ENCODE measurements at places on chromosomes 7 and 10.

GRCh38 chr7:158710651-158711102 is 6.1 kb upstream of the NCAPG2 start:
- DNase-seq: no peak

DNA sequence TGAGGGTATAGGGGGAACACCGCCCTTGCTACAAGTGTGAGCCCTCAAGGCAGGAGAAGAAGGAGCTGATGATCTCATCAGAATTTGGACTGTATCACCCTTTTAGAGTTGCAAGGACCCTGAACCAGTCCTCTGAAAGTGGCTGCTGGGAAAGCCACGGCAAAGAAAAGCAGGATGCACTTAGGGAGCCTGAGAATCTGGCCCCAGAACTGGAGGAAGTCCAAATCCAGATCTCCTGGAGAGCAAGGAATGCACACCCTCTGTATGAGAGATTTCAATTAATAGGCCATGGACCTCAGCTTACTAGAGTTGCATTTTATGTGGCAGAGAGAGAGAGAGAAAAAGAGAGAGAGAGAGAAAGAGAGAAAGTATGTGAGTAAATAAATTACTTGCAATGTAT is 662.9 kb downstream of the CCSER2 start:
- DNase-seq: no peak

DNA sequence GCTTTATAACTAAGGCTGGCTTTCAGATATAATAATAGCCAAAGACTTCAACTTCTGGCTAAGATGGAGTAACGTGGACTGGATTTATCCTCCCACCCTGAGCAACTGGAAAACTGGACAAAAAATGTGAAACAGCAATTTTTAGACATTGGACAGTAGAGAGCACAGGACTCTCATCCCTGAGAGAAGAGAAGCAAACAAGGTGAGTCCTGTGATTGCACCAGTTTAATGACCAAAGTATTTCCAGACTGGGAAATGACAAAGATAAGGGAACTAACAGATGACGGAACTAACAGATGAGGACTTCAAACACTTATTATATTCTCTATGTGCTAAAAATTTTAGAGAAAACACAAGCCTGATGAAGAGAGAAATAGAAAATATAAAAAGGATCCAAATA is 175.7 kb upstream of the SLC25A13 start:
- no peak for DNase-seq

DNA sequence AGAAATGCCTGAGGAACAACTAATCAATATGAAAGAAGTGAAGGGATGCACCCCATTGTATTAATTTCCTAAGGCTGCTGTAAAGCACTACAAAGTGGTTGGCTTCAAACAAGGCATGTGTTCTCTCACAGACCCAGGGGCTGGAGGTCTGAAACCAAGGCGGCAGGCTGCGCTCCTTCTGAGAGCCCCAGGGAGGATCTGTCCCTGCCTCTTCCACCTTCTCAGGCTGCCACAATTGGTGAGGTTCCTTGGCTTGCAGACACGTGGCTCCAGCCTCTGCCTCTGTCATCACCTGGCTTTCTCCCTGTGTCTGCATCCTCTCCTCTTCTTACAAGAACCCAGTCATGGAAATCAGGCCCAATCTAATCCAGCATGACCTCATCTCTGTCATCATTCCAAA is 110.1 kb downstream of the TNS3 start:
- no peak for DNase-seq

GRCh38 chr7:30681331-30681797 is 892 bp downstream of the CRHR2 start:
- DNase-seq: no peak

- no peak for DNase-seq
Observed at GRCh38 chr7:1926908-1927306, 256.8 kb downstream of the ELFN1 start.

- no peak for DNase-seq
Observed at GRCh38 chr7:66099551-66100407, 14.9 kb upstream of the CRCP start.

DNA sequence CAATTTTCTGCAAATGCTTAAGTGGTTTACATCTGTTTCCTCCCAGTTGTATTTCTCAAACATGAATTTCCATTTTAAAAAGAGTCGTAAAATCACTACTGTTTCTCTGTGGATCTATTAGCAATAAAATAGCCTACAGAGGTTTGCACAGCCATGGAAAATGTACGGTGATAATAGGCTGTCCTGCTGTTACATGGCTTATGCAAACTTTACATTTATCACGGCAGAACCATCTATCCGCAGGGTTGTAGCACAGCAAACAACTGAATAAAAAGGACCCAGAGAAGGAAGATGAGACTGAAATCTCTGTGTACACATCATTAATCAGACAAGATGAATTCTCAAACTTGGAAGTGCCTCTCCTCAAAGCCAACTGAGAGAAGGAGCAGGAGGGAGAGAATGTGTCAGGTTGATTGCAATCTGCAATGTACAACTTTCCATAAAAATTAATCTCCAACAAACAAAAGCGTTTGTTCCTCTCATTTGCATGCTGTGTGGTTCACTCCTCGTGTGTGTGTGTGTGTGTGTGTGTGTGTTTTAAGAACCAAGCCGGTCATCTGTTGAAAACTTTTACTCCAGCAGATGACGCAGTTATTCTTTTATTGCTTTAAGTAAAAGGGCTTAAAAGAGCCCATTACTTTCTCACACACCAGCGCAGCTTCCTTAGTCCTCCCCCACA is 279.3 kb downstream of the SKAP2 start:
- DNase-seq: no peak

DNA sequence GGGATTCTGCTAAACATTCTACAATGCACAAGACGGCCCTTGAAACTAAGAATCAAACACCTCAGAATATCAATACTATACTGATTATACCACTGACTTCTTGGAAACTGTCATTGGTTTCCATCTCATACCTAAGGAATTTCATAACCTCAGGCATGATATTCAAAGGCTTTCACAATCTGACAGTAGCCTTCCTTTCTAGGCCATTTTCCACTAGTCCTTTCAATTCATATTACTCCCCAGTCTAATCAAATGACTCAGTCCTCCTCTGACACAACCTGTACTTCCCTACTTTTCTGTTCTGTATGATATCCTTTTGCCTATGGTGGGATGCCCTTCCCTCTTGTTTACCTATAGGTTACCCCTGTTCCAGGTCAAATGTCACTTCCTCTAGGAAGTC is 48.3 kb downstream of the CSTF2T start:
- no peak for DNase-seq

- DNase-seq: no peak
Observed at GRCh38 chr10:84427903-84428650, 99.7 kb downstream of the CCSER2 start.

GRCh38 chr7:25719190-25719896 is 432.7 kb upstream of the NFE2L3 start:
- no peak for DNase-seq

DNA sequence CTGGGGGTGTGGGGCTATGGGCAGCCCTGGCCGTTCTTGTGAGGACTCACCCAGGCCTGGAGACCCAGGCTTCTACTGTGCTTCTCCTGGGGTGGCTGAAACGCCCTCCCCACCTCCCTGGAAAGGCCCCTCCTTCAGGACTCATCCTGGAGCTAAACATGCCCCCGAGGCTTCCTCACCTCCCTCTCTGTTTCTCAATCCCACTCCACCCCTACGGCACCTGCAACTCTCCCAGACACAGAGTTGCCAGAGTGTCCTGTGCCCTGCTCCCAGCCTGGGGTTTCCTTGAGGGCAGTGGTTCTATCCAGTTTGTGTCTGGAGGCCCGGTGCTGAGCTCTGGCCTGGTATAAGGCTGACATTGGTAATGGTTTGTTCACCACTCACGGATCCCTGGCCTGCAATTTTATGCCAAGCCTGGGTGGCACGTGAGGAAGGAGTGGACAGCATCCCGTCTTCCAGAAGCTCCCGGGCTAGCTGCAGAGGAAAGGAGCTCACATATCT is 68.0 kb downstream of the GRID1 start:
- DNase-seq: no peak

GRCh38 chr7:65832281-65832680 is 40.6 kb upstream of the VKORC1L1 start:
- DNase-seq: no peak

- no peak for DNase-seq
Observed at GRCh38 chr7:83271212-83272099, 108.8 kb upstream of the PCLO start.

DNA sequence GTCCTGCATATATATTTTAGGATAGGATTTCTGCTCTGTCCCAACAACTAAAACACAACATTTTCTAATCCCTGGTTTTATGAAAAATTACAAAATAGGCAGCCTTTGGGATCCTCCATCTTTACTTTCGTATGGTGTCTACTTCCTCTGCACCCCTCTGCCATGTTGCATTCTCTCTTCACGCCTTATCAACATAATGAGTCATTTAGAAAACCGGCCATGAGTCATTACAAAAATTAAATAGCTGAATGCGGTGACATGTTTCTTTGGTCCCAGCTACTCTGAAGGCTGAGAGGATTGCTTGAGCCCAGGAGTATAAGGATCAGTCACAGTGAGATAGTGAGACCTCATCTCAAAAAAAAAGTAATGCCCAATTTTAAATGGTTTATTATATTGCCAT is 148.1 kb upstream of the CELF2 start:
- no peak for DNase-seq

DNA sequence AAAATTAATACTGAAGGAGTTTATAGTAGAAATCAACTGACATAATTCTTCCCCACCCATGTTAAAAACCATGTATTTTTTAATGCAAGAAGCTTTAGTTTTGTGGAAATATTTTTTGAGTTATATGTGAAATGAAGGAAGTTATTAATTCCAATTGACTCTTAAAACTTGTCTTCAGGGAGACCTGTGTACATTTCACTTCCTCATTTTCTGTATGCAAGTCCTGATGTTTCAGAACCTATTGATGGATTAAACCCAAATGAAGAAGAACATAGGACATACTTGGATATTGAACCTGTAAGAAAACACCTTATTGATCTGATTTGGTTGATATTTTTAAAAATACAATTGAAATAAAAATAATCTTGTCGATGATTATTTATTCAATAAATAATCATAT is 33.3 kb downstream of the CD36 start:
- DNase-seq: no peak

DNA sequence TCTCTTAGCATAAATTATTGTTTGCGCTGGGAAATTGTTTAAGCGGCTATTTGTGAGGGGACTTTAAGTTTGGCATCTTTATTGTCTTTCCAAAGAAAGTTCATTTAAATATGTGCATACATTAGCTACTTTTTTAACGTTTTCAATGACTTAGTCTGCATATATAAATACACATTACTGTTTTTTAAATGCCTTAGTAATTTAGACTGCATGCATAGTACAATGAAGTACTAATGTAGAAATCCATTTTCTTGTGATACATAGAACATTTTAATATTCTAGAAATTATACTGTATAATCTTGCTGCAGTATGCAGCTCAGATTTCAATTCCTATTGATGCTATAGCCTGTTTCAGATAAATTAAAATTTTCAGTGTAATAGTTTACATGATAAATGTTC is 325.4 kb downstream of the MALRD1 start:
- DNase-seq: no peak

DNA sequence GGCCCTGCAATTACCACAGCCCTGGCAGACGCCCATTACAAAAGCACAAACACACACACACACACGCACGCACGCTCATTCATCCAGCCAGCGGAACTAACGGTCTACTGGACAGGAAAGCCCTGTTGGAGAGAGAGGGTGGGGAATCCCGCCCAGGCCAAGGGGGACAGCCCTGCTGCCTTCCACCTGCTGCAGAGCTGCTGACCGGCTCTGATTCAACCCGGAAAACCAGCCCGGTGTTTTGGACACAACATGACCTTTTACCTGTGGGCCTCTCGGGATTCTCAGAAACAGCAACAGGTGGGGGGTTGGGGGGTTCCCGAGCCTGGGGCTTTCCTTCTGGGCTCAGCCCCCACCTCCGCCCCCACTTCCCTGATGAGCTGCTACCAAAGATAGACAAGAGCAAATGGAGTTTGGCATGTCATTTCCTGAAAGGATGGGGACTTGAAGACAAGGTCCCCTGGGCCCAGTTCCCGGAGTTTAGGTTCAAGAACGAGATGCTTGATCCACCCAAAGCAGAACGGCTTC is 18.5 kb upstream of the SERPINE1 start:
- no peak for DNase-seq

- no peak for DNase-seq
Observed at GRCh38 chr10:95293631-95294030, 2.8 kb upstream of the PDLIM1 start.

- DNase-seq: no peak
Observed at GRCh38 chr10:71598621-71599055, 120.9 kb downstream of the C10orf105 start.

GRCh38 chr10:29751684-29752083 is 116.9 kb upstream of the SVIL start:
- no peak for DNase-seq

GRCh38 chr7:84629216-84629615 is 434.6 kb upstream of the SEMA3A start:
- no peak for DNase-seq

GRCh38 chr7:91082852-91083495 is 181.3 kb upstream of the FZD1 start:
- no peak for DNase-seq

GRCh38 chr10:11609492-11610093 is 1.9 kb downstream of the USP6NL start:
- DNase-seq: no peak

DNA sequence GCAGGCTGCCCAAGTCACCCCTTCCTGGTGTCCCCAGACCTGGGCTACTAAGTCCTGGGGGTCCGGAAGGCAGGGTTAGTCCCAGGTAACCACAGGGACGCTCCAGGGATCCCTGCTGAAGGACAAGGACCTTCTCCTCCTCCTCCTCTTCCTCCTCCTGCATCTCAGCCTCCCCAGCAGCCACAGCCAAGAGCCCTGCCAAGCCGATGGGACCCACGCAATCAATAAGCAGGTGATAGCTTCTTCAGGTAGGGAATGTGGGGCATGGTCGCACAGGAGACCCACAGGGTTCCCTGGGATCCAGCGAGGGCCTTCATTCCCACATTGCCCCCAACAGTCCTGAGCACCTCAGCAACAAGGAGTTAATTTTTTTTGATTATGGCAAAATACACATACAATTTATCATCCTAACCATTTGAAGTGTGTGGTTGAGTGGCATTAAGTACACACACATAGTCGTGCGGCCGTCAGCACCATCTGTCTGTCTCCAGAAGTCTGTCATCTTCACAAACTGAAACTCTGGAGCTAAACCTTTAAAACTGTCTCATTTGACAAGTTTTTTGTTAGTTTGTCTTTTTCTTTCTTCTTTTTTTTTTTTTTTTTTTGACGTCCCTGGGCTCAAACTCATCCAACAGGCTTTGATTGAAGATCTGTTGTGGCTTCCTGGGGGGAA is 12.1 kb downstream of the CRYGN start:
- DNase-seq: no peak
